ENCODE measurements at places on chromosomes 3 and 15.
A peak's percentile ranks its signal among the peaks of the same experiment; 100 is the strongest.

- no peak for DNase-seq
These were observed 80.7 kb downstream of the CHST2 start for GRCh38 chr3:143200001-143200924.

GRCh38 chr3:28268989-28269388, 27.6 kb downstream of the CMC1 start:
- no peak for DNase-seq

- no peak for DNase-seq
These were observed 173.0 kb downstream of the EBLN2 start for GRCh38 chr3:73234354-73235014.

- DNase-seq, result no peak
These were observed 90.4 kb downstream of the BDH1 start for GRCh38 chr3:197465197-197465995.

DNA sequence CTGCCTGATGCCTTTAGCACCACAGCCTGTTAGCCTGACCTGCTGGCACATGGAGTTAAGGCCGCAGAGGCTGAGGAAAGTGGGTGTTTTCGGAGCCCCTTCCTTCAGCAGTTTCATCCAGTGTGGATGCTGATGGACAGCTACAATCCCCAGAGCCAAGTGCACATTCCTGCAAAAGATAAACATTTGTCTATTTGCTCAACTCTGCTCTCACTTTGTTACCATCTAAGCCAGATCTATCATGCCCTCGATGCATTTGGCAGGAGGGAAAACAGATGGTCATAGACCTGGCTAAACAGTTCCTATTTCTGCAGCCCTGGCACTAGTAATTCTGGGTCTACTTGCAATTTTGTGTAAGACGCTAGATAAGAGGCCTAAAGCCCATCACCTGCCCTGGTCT, 312.9 kb upstream of the RASGRP1 start:
- DNase-seq, result no peak

DNA sequence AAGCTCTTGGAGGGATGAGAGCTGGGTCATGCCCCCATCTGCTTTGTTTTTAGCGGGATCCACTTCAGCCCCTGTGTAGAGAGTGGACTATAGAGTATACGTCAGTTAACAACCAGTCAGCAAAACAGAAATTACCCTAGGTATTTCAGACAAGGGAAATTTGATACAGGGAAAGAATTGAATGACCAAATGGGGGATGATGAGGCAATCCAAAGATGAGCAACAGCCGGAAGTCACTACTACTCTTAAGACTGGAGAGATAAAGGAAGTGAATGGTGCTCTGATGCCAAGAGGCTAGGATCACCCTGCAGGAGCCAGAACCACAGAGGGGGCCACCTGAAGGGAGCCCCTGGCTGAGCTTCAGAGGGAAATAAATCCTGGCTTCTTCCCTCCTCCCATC, 1.7 kb upstream of the GPR62 start:
- no peak for DNase-seq

DNA sequence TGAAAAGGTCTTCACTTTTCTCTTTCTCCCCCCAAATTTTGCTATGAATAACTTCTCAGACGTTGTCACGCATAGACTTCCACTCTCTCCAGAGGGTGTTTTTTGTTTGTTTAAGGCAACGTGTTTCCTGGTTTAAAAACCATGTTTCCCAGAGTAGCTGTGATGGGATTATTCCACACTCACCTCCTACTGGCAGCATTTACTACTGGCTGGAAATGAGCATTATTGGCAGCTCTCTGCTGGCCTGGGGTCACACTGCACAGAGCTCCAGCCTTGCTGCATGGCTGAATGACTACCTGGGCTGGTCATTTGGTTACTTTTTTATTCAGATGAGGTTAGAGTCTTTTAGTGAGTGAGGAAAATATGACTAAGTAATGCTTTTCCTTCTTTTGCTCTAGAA, 65.2 kb downstream of the RARB start:
- no peak for DNase-seq

GRCh38 chr3:124263168-124263567, 271.2 kb upstream of the ROPN1 start:
- no peak for DNase-seq

DNA sequence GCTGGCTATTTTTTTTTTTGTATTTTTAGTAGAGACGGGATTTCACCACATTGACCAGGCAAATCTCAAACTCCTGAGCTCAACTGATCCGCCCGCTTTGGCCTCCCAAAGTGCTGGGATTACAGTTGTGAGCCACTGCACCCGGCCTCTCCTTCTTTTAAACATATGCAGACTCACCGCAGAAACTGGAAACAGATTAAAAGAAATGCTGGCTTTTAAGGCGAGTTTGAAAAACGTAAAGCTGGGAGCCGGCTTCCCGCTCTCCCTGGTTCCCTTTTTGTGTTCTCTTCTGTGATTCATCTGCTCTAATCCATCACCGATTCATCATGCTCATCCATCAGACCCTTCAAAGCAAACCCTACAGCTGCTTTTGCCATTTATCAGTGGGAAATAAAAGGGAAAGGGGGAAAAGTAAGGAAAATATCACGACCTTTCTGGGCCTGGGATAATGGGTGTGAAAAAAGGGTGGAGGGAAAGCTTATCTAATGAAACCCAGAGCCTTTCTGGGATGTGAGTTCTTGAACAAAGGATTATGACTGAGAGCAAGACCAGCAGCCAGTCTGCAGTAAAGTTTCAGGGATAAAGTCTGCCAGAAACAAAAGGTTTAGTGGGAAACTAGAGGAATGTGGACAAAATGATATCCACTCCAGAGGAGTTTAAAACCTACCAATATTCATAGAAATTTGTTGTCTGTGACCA, 92.3 kb upstream of the LRIG1 start:
- DNase-seq, result no peak

- no peak for DNase-seq
These were observed 78.9 kb downstream of the FAM81A start for GRCh38 chr15:59516655-59517461.

DNA sequence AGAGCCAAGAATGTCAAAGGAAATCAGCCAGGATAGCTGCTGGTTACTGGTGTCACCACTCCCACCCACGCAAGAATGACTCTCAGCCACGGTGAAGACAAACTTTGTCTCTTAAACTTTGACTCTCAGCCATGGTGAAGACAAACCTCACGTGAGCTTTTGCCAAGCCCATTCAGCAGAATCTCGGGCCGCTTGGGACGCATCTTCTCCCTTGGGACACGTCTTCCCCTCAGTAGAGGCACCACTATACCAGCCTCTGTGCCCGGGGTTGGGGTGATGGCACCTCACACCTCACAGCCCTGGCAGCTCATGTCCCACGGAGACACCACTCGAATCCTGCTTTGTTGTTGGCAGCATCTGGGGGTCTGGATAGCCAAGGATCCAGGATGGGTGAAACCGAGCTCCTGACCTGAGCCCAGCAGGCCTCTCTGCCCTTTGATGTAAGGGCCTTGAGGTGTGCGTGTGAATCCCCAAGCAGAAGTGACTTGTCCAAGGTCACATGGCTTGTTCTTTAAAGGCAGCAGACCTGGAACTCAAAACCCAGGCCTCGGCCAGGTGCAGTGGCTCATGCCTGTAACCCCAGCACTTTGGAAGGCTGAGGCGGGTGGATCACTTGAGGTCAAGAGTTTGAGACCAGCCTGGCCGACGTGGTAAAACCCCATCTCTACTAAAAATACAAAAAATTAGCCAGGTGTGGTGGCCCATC, 21.8 kb downstream of the RBPMS2 start:
- DNase-seq, result no peak

GRCh38 chr3:10957976-10958749, 34.4 kb upstream of the SLC6A1 start:
- DNase-seq, result no peak

- DNase-seq, result peak; percentile 56
These were observed 26.8 kb upstream of the OCA2 start for GRCh38 chr15:28125673-28126651.

GRCh38 chr15:40285554-40286011, 2.7 kb upstream of the ANKRD63 start:
- no peak for DNase-seq

- DNase-seq, result no peak
These were observed 307.6 kb downstream of the GAP43 start for GRCh38 chr3:115930922-115931321.
